ENCODE measurements at places on chromosomes 7 and 10.
A peak's percentile ranks its signal among the peaks of the same experiment; 100 is the strongest.

DNA sequence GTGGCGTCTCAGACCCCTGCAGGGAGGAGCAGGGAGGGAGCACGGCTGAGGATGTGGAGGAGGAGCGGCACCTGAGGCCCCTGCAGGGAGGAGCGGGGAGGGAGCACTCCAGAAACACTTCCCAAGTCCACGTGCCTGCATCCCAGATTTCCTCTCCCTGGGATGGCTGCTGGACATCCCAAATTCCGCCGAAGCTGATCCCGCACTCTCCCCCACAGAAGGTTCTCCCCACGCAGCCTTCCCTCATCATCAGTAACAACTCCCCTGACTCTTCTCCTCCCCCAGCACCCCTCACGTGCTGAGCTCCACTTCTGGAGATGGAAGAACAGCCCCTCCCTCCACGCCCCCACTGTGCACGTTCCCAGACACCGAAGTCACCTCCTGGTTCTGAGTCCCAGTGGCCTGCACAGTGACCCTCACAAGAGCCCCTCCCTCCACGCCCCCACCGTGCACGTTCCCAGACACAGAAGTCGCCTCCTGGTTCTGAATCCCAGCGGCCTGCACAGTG, 17.8 kb upstream of the FOXL3 start:
- DNase-seq = no peak

- DNase-seq = no peak
Measured at GRCh38 chr7:17056491-17057142, 174.8 kb upstream of the AGR3 start.

GRCh38 chr7:48140001-48140681, 31.1 kb upstream of the ABCA13 start:
- no peak for DNase-seq

- DNase-seq = no peak
Measured at GRCh38 chr10:7288060-7288690, 122.7 kb downstream of the SFMBT2 start.

DNA sequence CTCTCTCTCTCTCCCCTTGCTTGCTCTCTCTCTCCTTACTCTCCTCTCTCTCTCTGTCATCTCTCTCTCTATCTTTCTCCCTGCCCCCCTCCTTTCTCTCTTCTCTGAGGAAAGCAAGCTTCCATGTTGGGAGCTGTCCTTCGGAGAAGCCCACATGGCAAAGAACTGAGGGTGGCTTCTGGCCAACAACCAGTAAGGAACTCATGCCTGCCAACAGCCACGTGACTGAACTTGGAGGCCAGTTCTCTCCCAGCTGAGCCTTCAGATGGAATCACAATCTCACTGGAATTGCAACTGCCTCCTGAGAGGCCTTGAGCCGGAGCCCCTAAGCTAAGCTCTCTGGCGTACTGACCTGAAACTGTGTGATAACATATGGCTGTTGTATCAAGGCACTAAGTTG, 12.0 kb upstream of the DHTKD1 start:
- DNase-seq = no peak

DNA sequence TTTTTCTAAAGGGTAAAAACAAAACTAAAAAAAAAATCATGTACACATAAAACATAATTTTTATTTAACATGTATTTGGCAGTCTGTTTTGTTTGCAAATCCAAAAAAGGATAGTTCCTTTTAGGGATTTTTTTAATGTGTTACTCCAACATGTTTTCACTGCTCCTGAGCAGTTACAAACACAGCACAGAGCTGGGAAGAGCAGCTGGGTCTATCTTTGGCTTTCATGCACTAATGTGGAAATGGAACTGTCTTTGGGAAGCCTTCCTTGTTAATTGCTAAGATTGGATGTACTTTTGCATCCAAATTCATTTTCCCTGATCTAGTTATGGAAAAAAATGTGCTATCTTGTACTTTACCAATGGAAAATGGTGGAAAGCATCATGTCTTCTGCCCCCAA, 1035.1 kb downstream of the CNTNAP2 start:
- no peak for DNase-seq

DNA sequence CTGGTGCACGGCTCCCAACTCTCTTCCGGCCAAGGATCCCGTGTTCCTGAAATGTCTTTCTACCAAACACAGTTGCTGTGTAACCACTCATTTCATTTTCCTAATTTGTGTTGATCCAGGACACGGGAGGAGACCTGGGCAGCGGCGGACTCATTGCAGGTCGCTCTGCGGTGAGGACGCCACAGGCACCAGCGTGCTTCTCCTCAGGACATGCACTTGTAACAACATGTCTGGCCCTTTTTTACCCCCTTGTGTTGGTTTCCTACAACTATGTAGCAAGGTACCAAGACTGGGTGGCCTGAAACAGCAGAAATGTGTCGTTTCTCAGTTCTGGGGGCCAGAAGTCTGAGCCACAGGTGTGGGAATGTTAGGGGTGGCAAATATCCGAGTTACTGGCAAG, 18.2 kb downstream of the CALML5 start:
- DNase-seq = peak; percentile 44

GRCh38 chr7:37504801-37505200, 56.1 kb upstream of the ELMO1 start:
- DNase-seq = no peak

DNA sequence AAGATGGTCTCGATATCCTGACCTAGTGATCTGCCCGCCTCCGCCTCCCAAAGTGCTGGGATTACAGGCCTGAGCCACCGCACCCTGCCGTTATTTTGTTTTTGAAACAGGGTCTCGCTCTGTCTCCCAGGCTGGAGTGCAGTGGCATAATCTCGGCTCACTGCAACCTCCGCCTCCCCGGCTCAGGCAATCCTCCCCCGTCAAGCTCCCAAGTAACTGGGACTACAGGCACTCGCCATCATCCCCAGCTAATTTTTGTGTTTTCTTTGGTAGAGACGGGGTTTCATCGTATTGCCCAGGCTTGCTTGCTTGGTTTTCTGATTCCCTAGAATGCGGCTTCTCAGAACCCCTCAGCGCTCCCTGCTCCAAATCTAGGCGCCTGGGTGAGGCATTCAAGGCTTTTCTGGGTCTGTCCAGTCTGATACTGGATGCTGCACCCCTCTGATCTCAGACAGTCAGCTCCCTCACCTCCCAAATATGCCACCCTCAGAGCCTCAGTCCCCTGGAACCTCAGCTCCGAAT, 1.3 kb downstream of the TFR2 start:
- DNase-seq = no peak

- DNase-seq = no peak
Measured at GRCh38 chr7:39624935-39625694, 1.7 kb downstream of the RALA start.

DNA sequence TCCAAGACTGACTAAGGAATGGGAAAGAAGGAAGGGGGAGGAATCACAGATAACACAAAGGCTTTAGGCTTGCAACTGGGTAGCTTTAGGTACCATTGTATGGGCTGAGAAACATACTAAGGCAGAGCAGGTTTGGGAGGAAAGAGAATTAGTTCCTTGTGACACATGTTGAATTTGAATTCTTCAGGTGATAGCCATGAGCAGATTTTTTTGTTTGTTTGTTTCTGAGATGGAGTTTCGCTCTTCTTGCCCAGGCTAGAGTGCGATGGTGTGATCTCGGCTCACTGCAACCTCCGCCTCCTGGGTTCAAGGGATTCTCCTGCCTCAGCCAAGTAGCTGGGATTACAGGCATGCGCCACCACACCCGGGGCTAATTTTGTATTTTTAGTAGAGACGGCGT, 4.4 kb upstream of the SND1 start:
- no peak for DNase-seq

DNA sequence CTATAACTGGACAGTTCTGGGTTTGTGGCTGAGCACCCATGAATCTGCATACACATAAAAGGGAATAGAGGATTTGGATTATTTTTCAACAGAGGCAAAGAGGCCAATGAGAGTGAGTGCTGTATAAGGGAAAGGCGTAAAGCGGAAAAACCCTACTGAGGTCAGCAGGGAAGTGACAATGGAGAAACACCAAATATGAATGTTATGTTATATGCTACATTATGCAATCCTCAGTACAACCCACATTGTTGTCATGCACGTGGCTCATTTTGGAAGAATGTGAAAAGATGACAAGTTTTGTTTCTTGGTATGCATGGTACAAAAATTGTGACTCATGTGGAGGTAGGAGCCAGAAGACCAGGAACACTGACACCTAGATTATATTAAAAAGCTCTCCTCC, 113.6 kb upstream of the AMPH start:
- DNase-seq = no peak
